ENCODE measurements at places on chromosomes 5 and 9. TPM values are rescaled to one million over a fixed set of nuclear protein-coding genes. Genes with fewer than 3 reads are reported as not detected.
A peak's percentile ranks its signal among the peaks of the same experiment; 100 is the strongest.

- DNase-seq = no peak
These were observed 23.4 kb downstream of the PAEP start for GRCh38 chr9:135584934-135585333.

DNA sequence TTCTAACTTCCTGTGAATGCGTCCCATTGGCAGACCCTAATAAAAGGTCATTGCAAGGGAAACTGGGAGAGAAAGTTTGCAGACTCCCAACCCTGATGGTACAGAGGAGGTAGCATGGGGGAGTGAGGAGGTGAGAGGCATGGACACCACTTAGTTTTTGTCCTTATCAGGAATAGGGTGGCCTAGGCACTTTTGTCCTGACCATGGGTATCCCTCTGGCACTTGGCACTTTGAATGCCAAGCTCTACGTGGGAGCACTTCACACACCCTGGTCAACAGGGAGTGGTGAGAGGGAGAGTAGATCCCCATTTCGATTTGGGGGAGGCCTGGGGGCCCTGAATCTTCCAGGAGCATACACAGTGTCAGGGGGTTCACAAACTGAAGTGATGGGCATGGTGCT, 75.6 kb upstream of the SH3PXD2B start:
- no peak for DNase-seq

DNA sequence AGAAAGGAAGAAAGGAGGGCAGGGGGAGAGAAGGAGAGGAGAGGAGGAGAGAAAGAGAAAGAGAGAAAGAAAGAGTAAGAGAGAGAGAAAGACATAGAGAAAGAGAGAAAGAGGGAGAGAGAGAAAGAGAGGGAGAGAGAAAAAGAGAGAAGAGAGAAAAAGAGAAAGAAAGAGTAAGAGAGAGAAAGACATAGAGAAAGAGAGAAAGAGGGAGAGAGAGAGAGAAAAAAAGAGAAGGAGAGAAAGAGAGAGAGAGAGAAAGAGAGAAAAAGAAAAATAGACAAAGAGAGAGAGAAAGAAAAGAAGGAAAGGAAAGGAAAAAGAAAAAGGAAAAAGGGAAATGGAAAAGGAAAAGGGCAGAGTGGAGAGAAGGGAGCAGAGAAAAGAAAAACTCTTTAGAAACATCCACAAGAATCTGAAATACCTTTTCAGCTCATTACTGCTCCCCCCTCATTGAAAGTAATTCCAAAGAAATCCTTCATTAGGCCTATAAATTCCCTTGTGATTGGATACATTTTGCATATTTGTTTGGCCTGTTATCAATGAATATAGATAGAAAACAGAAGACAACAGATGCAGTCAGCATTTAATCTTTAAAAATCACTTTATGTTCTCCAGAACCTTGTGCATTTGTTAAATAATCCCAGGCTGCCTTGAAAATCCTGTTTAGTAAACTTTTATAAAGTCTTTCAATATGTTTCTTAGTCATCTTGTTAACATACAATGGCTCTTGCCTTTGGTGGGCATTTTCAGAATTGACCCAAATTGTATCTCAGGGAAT, 411.5 kb downstream of the NFIB start:
- no peak for DNase-seq

DNA sequence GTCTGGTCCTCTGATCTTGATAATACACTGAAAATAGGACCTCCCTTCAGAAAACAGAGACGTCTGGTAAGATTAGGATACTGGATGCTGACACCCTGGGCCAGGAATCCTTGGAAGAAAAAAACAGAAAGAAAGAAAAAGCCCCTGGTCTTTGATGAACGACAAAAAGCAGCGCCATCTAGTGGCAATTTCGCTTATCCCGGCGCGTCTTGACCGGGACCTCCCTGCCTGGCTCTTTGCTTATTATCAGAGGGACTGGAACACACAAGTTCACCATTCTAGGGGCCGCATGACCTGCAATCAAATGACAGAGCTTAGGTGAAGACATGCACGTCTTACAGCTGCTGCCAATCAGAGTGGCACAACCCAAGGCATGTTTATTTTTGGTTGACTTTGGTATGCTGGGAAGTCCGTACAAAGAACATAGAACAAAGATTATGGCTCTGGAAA, 114.9 kb upstream of the NFIB start:
- peak; percentile 90 for DNase-seq

- no peak for DNase-seq
These were observed 13.8 kb downstream of the FOXE1 start for GRCh38 chr9:97866848-97867247.

DNA sequence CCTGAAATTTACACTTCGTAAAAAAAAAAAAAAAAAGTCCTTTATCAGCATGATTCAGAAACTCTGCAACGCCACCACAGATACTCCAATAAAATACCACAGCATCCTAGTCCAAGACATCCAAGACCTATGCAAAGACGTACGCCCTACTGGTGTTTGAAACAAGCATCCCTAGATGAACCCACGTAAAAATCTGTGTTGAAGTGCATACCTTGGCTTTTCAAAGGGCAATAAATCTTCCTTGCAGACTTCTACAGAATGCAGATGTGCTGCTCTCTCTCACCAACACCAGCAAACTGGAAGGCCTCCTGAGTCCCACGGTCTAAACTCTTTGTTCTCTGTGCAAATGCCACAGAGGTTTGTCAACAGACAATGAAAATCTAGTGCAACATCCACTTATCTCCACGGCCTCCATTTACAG, 38.8 kb downstream of the MYO10 start:
- DNase-seq = no peak

- no peak for DNase-seq
These were observed 660.3 kb downstream of the TLR4 start for GRCh38 chr9:118364266-118365106.

DNA sequence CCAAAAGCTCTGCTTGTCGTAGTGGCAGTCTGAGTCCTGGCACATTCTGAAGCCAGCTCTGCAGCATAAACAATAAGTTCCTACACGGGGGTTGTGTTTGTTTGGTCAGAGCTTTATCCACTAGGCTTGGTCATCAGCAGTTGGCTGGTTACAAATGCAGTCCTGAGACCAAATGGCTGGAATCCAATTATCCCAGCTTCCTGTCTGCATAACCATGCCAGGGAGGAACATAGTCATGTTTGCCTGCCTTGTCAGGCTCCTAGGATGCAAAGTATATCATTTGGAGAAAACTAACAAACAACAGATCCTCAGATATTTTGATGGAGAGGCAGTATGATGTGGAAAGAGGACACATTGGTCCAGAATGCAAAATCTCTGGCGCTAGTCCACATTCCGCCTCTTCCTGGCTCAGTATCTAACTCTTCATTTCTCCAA, 85.8 kb downstream of the FBXO38 start:
- no peak for DNase-seq

- no peak for DNase-seq
These were observed 281.1 kb downstream of the FER start for GRCh38 chr5:109028608-109029299.

DNA sequence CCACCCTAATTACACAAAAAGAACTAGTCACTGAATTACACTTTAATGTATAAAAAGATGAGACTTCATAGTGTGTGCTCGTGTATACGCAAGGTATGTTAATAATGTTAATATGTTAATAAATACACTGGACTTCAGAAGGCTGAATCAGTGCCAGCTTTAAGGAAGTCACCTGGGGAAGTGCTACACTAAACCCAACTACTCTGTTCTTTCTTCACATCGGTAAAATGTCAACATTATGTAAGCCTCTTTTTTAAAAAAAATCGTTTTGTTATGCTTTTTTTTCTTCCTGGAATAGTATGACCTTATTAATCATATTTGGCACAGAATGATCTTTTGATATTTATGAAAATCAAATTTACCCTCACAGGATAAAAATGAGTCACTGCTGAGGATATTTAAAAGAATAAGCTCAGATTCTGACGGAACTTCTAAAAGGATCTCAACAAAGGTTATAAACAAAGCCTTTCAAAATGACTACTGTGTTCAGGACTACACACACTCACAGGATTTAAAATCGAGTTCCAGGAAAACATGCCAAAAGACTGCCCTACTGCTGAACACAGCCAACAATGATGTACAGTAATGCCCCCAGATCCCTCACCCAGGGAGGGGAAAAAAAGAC, 75.9 kb downstream of the AUH start:
- no peak for DNase-seq

DNA sequence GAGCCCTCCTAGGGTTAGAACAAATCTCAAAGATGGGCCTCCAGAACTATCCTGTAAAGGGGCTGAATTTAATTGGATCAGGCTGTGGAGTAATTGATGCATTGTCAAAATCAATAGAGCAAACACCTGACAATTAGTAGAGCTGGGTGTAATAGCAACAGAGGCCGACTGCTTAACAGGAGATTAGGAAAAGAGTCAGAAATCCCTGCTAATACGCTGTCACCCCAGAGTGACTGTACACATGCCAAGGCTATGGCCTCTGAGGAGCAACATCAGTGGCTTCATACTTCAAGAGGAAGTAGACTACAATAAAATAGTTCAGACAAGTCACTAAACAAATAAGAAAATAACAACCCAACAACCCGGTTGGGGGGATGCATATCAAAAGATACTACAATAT, 18.7 kb upstream of the GRPEL2 start:
- DNase-seq = no peak

GRCh38 chr5:114471529-114471928, 109.7 kb downstream of the KCNN2 start:
- no peak for DNase-seq

DNA sequence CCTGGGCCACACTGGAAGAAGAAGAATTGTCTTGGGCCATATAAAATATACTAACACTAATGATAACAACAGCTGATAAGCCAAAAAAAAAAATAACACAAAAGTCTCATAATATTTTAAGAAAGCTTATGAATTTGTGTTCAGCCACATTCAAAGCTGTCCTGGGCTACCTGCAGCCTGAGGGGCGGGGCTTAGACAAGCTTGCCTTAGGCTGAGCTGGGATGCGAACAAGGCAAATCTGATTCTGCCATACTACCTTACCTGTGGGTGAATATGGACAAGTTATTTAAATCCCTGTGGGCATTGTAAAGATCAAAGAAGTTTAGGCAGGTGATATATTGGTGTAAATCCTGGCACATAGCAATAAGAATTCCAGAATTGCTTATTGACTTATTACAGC, 212.3 kb upstream of the ATP10B start:
- DNase-seq = no peak

DNA sequence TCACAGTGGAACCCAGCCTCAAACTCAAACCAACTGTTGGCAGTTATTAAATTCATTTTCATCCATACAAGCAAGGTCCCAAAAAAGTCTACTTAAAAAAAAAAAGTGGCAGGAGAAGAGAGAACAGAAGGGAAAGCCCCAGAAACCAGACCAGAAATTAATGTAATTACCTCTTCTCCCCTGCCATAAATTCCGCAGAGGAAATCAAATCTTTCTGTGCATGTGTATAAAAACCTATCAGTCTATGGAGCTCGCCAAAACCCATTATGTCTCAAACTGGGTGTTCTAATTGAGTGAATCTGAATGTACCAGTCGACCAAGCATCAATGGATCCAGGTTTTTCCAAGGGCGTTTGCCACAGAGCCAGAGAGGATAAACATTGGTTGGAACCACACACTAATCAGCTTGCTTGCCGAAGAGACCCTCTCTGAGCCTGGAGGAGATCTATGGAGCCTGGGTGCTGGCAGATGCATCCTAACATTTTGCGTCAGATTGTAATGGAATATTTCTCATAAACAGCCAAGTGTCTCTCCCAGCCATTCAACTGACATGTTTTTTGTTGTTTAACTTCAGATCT, 7.9 kb upstream of the HAND1 start:
- no peak for DNase-seq

GRCh38 chr9:69718218-69718617, 41.6 kb downstream of the PTAR1 start:
- no peak for DNase-seq

DNA sequence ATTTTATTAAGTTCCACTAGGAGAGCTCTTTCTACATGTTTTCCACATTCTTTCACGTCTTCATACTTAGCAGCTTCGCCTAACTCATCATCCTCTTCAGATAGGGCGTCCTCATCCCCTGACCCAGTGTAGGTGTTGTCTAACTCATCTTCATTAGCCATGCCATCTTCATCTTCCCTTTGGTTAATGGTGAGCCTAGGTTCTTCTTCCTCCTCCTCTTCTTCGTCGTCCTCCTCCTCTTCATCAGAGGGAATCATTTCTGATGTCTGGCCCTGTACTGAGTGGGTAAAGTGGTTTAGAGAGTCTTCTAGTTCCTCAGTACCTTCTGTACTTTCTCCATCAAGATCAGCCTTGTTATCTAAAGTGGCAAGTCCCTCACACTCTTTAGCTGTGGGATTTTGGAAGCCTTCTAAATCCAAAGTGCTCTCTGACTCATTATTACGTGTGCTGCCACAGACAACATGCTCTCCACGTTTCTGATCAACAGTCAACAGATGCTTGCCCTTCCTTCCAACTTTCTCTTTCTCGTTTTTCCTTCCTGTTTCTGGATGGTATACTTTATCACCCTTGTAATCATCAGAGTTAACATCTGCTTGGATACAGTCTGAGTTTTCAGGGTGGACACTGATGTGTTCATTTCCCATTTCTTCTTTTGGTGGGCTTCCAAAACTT, 31.1 kb downstream of the TUT7 start:
- no peak for DNase-seq

GABRA1 gene
- polyA plus RNA-seq = not detected

CD274 gene
- polyA plus RNA-seq = 1.5 TPM

LECT2 gene
- polyA plus RNA-seq = not detected

IL7R gene
- 2.0 TPM for polyA plus RNA-seq

AQP3 gene
- polyA plus RNA-seq = 7.6 TPM

ACOT12 gene
- not detected for polyA plus RNA-seq

KDM4C gene
- 14.2 TPM for polyA plus RNA-seq

LVRN gene
- 4.1 TPM for polyA plus RNA-seq

SLC4A9 gene
- polyA plus RNA-seq = 0.18 TPM

PCDHGA2 gene
- polyA plus RNA-seq = 2.1 TPM

HMCN2 gene
- 7.5 TPM for polyA plus RNA-seq

TXNDC8 gene
- not detected for polyA plus RNA-seq

CACNA1B gene
- 1.3 TPM for polyA plus RNA-seq
